ENCODE measurements at places on chromosomes 12 and 14.

DNA sequence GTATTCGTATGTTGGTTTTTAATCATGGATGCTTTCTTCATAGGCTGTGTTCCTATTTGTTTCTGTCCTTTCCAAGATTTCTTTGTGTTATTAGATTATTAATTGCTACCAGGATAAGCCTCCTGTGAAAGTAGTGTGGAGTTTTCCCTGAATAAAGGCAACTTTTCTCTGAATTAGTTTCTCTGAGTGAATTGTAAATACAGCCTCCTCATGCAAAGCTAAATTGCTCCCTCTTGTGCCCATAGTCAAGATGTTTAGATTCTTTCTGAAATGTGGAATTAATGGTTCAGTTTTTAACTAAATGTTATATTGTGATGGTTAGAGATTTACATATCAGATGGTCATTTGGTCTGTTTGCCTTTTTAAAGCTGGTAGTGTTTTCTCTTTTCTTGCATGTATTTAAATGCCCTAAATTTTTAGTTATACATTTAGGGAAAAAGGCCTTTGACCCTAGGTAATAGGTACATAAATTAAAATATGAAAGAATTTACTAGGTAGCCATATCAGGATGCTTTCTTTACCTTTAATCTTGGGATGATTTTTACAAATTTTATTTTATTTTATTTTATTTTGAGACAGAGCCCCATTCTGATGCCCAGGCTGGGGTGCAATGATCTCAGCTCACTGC is 8.9 kb downstream of the APAF1 start:
- no peak for DNase-seq

- no peak for DNase-seq
Observed at GRCh38 chr12:28027947-28028724, 55.6 kb upstream of the PTHLH start.

- DNase-seq = no peak
Observed at GRCh38 chr12:8687846-8688601, 9.8 kb upstream of the RIMKLB start.

GRCh38 chr12:18146363-18146762 is 56.4 kb upstream of the RERGL start:
- DNase-seq = no peak

- no peak for DNase-seq
Observed at GRCh38 chr12:58435647-58436046, 484.7 kb downstream of the LRIG3 start.
